ENCODE measurements at places on chromosomes 3 and 15.
A peak's percentile ranks its signal among the peaks of the same experiment; 100 is the strongest.

DNA sequence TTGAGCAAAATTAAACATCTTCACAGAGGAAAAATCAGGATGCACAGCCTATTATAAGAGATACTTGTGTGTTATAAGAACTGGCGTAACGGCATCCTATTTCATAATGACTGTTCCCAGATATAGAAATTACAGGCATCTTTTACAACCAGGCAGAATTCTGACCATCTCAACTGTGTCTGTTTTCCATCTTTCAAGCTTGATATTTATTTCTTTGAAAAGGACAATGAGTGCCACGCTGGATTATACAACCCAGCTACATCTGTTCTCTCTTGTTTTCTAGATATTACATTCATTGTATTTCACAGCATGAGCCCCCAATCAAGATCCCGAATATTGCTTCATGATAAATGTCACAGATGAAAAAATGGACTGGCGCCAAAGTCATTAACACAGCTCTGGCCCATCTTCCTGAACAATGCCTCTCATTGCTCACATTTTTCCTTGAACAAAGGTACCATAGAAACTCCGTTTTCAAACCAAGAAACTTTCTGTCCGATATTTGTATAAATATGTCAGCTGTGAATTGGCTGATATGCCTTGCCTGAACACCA is 420.6 kb downstream of the TBL1XR1 start:
- DNase-seq = peak; percentile 23

DNA sequence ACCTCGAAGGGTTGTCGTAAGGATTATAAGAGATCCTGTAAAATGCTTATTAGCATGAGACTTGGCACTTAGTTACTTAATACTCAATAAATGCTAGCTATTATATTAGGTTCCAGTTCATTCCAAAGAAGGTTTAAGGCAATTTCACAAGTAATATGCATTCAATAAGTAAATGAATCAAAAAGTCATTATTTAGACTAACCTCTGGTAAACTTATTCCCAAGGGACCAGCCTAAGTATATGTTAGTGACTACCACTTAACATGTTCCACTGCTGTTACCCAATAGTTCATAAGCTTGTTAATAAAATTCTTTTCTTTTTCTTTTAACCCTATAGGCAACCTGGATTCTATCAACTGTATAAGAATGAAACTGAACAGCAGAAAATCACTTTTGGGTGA is 5.1 kb downstream of the PDCD10 start:
- peak; percentile 6 for DNase-seq

DNA sequence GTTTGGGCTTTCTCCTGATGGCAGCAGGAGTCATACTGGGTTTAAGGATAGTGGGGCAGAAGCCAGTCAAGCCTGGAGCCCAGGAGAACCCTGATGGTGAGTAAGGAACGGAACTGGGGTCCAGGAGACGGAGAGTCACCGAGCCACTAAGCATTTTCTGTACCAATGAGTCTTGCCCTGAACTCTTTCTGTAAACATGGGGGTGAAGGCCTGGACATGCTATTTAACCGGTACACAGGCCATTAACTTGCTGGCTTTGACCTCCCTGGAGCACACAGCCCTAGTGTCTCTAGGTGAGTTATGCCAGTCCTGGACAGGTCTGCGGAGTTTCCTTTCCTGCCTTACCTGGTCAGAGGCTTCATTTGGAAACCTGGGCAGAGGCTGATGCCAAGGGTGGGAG is 3.9 kb downstream of the SLC6A6 start:
- no peak for DNase-seq

DNA sequence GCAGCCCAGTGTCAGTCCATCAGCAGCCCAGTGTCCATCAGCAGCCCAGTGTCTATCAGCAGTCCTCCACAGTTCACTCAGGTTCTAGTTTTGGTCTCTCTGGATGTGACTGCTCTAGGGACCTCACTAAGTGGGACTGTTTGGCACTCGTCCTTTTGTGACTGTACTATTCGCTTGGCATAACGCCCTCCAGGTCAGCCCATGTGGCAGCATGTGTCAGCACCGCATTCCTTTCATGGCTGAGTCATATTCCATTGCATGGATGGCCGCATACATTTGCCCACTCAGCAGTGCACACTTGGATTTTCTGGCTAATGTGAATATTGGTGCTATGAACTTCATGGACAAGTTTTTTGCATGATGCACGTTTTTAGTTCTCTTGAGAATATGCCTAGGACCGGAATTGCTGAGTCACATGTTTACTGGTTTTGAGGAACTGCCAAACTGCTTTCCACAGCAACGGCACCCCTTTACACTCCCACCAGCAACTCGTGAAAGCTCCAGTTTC is 16.4 kb downstream of the CHST13 start:
- DNase-seq = peak; percentile 29

DNA sequence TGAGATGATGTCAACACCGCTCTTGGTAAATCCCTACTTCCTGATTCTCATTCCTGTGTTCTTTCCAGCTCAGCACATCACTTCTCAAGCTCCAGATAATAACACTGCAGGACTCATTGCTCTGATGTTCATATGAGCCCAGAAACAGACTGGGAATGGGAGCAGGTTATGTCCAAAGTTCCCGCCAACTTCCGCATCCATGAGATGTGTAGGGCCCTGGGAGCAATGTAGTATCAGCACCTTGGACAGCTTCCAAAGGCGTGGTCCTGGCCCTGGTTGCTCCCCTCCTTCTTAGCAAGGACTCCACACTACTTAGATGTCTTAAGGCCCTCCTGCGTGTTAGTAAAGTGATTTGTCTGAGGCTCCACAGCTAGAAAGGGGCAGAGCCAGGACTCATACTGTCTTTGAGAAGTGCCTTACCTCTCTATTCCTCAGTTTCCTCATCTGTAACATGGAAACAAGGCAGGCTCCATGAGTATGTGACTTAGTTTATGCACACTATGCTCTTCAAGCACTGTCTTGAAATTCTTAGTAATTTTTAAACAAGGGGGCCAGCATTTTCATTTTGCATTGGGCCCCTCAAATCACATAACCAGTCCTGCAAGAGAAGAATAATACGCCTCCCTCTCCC is 27.9 kb upstream of the SLC6A1 start:
- DNase-seq = peak; percentile 11

- no peak for DNase-seq
These were observed 47.9 kb upstream of the TRAK1 start for GRCh38 chr3:42043099-42043813.

- no peak for DNase-seq
These were observed 35.9 kb downstream of the SAXO2 start for GRCh38 chr15:82298520-82298919.

DNA sequence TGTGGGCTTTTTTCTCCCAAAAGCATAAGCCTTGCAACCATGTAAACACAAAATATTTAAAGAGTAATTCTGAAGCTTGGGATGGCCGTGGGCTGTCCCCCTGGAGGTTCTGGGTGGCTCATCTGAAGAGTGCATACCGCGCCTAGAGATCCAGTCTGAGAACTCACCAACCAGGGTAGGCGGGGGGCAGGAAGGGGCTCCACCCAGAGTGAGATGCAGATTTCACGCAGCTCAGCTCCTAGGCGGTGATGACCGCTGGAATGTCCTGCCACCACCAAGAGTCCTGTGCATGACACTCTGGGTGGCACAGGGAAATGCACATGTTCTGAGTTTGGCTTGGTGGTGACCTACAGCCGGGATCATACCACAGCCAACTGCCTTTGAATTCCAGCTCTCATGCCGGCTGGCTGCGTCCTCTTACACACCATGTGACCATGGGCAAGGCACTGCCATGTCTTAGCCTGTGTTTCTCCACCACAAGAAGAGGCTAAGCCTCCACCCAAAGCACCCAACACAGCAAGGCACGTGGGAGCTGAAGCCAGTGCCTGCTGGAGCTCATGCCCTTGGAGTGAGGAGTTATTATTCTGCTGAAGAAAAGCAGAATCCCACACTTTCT is 125.1 kb upstream of the IQSEC1 start:
- DNase-seq = no peak

DNA sequence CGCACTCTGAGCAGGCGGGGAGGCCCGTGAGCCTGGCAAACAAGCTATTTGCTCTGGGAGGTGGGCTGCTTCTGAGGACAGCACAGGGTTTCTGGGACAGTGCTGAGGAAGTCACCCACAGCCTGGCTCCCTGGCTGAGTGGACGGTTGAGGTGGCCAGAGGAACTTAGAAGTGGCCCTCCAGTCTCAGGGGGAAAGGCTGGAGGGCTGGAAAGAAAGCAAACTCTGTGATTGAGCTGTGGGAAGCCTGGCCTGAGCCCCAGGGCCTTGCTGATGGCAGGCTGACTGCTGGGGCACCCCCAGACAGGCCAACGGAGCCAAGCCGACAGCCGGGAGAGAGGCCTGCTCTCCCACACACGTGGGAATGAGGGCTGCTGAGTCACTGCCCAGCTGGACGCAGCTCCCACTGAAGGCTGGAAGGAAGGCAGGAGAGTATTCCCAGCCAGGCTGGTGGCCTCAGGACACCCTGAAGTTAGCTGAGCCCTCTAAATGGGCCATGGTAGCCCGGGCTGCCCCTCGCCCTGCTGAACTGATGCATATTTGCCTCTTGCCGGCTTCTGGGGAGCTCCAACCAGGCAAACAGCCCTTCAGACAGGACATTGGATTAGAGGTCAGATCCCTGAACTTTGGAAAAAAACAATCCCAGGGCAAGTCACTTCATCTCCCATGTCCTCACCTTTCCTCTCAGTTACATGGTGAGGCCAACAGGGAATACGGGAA is 98.0 kb upstream of the TLE3 start:
- no peak for DNase-seq

GRCh38 chr15:66216806-66217205 is 36.7 kb downstream of the MEGF11 start:
- no peak for DNase-seq

GRCh38 chr15:63856711-63857460 is 23.1 kb upstream of the HERC1 start:
- no peak for DNase-seq

- DNase-seq = no peak
These were observed 22.1 kb downstream of the CNTN3 start for GRCh38 chr3:74592359-74592758.

DNA sequence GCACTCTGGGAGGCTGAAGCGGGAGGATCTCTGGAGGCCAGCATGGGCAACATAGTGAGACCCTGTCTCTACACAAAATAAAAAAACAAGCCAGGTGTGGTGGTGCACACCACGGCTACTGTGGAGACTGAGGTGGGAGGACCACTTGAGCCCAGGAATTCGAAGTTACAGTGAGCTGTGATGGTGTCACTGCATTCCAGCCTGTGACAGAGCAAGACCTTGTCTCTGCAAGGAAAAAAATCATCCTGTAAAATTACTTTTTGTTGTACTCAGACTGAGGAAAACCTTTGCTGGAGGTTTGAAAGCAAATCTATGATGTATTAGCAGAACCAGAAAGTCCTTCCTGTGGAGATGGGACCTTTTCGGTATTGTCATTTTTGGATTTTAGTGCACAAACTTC is 63.3 kb downstream of the ATP1B3 start:
- no peak for DNase-seq

- DNase-seq = no peak
These were observed 58.0 kb upstream of the PPARG start for GRCh38 chr3:12230877-12231276.

GRCh38 chr3:27556887-27557286 is 72.7 kb upstream of the SLC4A7 start:
- DNase-seq = no peak

DNA sequence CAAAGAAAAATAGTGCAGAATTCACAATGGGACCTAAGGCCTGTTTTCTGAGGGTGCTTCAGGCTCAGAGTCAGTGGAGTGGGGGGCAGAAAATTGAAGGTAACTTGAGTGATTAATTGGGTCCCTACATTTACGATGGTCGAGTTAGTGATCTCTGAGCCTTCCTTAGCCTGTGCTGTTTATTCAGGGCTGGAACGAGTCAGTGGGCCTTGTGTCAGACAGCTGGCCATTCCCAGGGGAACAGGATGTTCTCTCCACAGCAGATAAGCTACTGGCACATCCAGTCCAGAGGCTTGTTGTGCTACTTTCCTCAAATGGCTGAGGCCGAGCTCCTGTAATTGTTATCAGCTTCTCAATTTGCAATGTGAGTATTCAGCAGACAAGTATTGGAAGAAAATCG is 29.2 kb upstream of the CNTN3 start:
- DNase-seq = no peak

GRCh38 chr3:131303848-131304247 is 77.7 kb upstream of the NUDT16 start:
- no peak for DNase-seq

DNA sequence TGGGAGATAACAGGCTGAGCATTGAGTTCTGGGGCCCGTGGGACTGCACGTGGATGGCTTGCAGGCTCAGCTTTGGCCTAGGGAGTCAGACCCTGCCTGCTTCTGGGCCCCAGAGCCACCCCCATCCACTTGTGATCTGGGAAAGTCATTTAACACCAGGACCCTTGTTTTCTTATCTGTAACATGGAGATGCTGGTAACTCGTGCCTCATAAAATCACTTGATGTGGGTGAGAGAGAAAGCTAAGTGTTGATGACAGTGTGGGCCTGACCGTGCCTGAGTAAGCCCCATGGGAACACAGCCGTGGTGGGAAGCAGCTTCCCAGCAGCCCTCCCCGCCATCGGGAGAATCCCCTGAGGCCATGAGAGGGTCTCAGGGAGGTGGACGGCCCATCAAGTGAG is 378.1 kb downstream of the GABRB3 start:
- DNase-seq = no peak

DNA sequence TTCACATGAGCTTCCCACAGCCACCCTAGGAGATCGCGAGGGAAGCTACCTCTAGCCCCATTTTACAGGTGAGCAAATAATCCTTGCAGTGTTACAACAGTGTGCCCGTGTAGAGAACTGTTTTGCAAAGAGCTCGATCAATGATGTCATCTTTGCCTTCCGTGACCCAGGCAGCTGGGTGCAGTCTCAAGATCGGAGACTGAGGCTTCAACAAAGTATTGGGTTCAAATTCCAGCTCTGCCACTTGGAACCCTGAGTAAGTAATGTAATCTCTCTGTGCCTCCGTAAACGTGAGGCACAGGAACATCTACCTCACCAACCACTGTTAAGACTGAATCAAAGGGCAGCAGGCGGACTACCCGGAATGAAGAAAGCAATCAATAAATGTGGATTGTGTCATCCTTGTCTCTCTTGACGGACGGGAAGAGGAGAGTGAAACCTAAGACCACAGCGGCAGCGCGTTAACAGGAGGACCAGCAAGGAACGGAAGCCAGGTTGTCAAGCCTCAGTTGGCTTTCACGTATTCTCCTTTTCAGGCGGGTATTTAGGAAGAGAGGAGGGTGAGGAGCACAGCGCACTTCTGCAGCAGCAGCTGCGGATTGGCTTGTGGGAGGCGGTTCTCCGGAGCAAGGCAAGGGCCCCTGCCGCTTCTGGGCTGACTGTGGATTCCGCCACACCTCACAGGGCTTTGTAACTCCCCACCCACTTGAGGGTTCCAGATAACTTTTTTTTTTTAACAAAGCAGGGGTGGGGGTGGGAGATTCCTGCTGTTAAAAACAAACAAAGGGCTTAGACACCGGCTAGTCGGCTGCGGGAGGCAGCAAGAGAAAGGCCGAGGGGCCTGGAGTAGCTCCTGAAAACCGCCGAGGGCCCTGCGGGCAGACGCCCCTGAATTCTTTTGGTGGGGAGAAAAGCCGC is 1.5 kb upstream of the SMAD3 start:
- no peak for DNase-seq

- DNase-seq = no peak
These were observed 246.3 kb upstream of the UMPS start for GRCh38 chr3:124483915-124484470.

Measured in COLO829 (cell line).